ENCODE measurements at places on chromosomes 5 and 9.

DNA sequence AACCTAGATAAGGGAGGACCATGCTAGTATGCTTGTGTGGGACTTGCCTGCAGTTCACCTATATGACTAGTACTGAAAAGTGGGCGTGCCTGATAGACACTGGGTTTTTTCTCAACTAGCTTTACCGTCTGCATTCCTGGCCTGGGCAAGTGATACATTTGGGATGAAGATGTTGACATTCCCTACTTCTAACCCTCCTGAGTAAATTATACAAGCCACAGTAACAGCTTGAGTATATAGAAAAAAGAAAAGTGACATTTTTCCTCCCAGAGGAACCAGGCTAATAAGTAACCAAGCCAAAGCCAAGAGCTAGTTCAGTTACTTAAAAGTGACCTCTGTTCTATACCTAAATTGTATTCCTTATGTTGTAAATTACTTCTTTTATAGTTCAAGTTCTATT is 153.8 kb upstream of the CYLC2 start:
- no peak for DNase-seq

DNA sequence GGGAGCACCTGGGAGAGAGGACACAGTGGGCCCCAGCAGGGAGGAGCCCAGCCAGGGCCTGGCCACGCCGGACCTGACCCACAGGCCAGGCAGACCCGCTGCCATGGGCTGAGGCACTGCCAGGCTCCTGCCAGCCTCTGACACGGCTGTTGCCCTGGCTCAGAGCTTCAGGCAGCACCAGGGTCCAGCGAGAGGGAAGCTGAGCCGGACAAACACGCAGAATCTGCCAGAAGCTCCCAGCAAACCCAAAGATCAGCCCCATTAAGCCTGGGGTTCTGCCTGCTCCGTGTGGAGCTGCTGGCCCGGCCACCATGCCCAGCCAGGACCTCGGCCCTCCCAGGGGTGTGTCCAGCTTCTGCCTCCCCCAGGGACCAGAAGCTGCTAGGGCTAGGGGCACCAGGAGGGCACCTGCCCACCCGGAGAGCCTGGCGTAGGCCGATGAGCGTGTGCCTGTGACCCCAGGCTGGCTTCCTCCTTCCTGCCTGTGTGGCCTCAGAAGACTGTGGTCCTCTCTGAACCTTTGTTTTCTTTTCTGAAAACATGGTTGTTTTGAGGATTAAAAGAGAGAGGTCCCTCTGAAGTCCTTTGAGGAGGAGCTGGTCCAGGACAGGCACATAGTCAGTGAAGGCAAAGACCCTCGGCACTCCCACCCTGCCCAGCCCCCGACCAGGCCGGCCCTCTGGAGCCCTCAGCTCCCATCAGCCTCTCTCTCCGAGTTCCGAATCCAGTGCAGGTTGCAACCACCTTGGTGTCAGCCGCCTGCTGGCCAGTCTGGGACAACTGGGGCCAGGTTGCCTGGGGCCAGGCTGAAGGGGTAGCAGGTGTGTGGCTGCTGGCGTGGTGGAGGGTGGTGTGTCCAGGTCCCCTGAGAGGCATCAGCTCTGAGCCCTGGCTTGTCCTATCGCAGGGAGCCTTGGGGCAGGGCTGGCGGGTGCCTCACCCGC is 39.6 kb downstream of the KCNT1 start:
- DNase-seq: no peak

DNA sequence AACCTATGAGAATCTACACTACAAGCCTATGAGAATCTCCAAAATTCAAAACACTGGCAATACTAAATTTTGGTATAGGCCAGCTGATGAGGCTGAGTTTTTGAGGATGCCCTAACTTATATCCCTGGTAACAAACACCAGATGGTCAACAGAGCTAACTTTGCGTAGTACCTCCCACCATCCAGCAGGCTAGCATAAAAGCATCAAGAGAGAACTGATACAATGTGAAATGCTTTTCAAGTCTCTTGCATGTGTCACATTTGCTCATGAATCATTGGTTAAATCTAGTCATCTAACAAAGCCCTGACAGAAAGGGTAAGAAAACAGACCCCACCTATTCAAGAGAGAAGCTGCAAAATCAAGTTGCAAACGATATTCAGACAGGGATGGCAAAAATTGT is 1609.7 kb upstream of the CDH9 start:
- DNase-seq: no peak

DNA sequence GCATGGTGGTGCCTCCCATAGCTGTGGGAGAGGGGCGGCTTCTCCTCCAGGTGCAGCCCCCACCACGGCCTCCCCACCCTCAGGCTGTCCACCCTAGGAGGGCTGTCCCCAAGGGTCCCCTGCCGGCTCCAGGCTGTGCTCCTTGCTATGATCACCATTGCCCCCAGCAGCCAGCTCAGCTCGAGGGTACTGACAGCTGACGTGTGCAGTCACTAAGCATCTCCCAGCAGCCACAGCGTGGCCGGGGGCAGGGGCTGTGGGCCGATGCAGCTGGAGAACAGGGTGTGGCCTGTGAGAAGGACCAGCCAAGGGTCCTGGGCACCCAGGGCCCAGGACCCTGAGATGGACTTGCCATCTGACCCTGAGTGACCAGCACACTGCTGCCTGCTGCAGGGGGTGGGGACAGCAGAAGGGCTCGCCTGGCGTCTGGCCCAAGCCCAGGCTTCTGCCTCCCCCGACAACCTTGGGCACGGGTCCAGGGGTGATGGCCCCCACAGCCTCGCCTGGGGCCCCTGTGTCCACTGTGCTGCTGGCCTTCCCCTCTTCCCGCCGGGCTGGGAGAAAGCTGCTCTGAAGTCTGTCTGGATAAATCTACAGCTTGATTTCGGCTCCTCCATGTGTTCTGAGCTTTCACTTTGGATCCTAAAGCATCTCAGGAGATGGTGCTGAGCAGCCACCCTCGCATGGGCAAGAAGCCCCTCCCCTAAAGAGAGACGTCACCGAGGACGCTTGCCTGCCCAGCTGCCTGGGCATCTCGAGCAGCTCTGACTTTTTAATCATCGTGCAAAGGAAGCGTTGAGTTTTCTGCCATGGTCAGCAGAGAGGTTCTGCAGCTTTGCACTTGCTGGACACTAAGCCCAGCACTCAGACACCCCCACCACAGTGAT is 5.5 kb downstream of the KCNT1 start:
- DNase-seq: no peak

- DNase-seq: peak; percentile 73
These were observed 65.3 kb upstream of the EGFLAM start for GRCh38 chr5:38193015-38193581.

GRCh38 chr5:97877588-97877987 is 694.5 kb upstream of the RIOK2 start:
- no peak for DNase-seq

- no peak for DNase-seq
These were observed 1.8 kb downstream of the TSC1 start for GRCh38 chr9:132942541-132943182.

GRCh38 chr5:73204332-73204731 is 31.3 kb downstream of the TMEM174 start:
- no peak for DNase-seq

- no peak for DNase-seq
These were observed 417.7 kb downstream of the TAF11L14 start for GRCh38 chr5:18051953-18052352.

Data from activated CD4-positive, alpha-beta T cell treated with anti-CD3 and anti-CD28 coated beads, Interleukin-2, Interleukin-6, amounts not matched to agents 100 ng/mL and 50 ng/mL, durations not matched to agents 16 hours and 8 hours (primary cell).